ENCODE measurements at places on chromosomes 3 and 15. TPM values are rescaled to one million over a fixed set of nuclear protein-coding genes. Genes with fewer than 3 reads are reported as not detected.
A peak's percentile ranks its signal among the peaks of the same experiment; 100 is the strongest.

GRCh38 chr3:64930891-64931290 is 243.1 kb upstream of the ADAMTS9 start:
- no peak overlapping the region for H3K4me3 ChIP-seq
- H3K4me1 ChIP-seq: no peaks in the 10 kb centered on the region
- H3K27ac ChIP-seq: no peak overlapping the region
- no peaks in the 10 kb centered on the region for H3K36me3 ChIP-seq
- no peaks in the 10 kb centered on the region for H3K27me3 ChIP-seq

- no peak for DNase-seq
- no peak overlapping the region for H3K27ac ChIP-seq
- no peaks in the 10 kb centered on the region for H3K4me1 ChIP-seq
- no peaks in the 10 kb centered on the region for H3K27me3 ChIP-seq
- no peak overlapping the region for H3K4me3 ChIP-seq
- H3K36me3 ChIP-seq: no peaks in the 10 kb centered on the region
Observed at GRCh38 chr3:128870347-128870746, 9.1 kb upstream of the ACAD9 start.

DNA sequence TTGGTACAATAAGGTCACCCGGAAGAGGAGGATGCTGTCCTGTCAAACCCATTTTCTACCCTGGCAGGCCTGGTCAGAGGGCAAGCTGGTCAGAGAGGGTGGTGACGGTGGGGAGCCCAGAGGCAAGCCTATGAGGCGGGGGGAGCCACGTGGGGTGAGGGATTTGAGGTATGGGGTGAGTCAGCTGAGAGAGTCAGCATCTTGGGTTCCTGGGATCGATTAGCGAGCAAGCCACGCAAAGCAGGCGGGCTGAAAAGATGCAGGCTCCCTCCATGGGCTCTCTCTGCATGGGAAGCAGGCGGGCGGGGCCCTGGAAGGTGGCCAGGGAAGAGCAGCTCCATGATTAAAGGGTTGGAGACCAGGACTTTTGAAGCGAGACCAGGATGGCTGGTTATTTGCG is 48.1 kb downstream of the MAGEF1 start:
- DNase-seq: no peak
- H3K4me3 ChIP-seq: no peak overlapping the region
- H3K36me3 ChIP-seq: no peaks in the 10 kb centered on the region
- H3K27ac ChIP-seq: no peak overlapping the region

DNA sequence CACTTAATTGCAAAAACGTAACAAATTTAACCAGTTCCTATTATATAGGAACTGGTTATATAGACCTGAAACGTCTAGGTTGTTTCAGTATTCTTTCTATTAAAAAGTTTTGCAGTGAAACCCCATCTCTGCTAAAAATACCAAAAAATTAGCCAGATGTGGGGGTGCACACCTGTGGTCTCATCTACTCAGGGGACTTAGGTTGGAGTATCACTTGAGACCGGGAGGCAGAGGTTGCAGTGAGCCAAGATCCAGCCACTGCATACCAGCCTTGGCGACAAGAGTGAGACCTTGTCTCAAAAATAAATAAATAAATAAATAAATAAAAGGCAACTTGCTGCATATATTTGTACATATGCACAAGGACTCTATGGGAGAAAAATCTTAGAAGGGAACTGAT is 387.0 kb downstream of the TUSC7 start:
- no peak for DNase-seq
- H3K36me3 ChIP-seq: no peaks in the 10 kb centered on the region
- H3K4me3 ChIP-seq: no peak overlapping the region
- H3K4me1 ChIP-seq: no peaks in the 10 kb centered on the region
- no peaks in the 10 kb centered on the region for H3K27me3 ChIP-seq
- H3K27ac ChIP-seq: no peak overlapping the region

DNA sequence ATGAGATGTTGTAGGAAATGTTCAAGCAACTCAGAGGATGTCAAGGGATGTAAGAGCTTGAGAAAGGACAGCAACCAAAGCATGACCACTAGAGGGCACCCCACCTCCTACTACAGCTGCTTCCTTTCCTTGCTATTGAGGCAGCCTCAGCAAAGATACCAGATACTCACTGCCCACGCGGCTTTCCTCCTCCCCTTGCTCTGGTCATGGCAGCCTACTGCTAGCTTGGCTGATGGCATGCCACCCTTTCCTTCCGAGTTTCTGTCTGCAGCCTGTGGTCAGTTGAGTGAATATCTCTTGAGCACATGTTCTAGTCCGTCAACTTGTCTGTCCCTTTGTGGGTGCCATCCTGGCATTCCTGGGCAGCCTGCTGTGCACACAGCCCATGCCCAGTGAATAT is 4.4 kb upstream of the CXCR6 start:
- H3K36me3 ChIP-seq: peaks cover 1% of the 10 kb centered on the region
- peak; percentile 78 for DNase-seq
- H3K4me1 ChIP-seq: no peaks in the 10 kb centered on the region
- H3K27ac ChIP-seq: no peak overlapping the region

- DNase-seq: no peak
- no peak overlapping the region for H3K27ac ChIP-seq
- H3K27me3 ChIP-seq: no peaks in the 10 kb centered on the region
- H3K4me3 ChIP-seq: no peak overlapping the region
- H3K4me1 ChIP-seq: peaks cover 22% of the 10 kb centered on the region
Observed at GRCh38 chr3:195059471-195060216, 211.3 kb downstream of the XXYLT1 start.

DNA sequence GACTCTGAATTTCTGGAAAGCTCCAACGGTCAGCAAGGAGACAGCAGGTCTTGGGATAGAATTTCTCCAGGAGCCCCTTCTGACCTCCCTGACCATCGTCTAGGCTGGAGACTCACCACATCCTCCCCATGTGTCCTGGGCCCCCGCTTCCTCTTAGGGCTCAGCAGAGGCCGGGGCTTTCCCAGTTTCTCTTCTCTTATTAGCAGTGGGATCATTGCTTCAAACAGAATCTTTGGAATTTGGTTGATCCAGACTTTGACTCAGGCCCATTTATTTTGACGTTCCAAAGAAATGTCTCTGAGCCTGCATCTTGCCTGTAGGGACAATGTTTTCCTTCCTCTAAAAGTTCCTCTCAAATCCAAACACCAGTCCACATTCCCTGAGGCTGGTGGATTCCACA is 38.4 kb upstream of the SLC6A6 start:
- H3K27me3 ChIP-seq: no peaks in the 10 kb centered on the region
- H3K4me1 ChIP-seq: no peaks in the 10 kb centered on the region
- no peak overlapping the region for H3K4me3 ChIP-seq
- no peak for DNase-seq
- no peaks in the 10 kb centered on the region for H3K36me3 ChIP-seq

GRCh38 chr3:60557122-60557521 is 694.1 kb downstream of the FHIT start:
- H3K4me3 ChIP-seq: no peak overlapping the region
- no peaks in the 10 kb centered on the region for H3K36me3 ChIP-seq
- H3K4me1 ChIP-seq: no peaks in the 10 kb centered on the region

DNA sequence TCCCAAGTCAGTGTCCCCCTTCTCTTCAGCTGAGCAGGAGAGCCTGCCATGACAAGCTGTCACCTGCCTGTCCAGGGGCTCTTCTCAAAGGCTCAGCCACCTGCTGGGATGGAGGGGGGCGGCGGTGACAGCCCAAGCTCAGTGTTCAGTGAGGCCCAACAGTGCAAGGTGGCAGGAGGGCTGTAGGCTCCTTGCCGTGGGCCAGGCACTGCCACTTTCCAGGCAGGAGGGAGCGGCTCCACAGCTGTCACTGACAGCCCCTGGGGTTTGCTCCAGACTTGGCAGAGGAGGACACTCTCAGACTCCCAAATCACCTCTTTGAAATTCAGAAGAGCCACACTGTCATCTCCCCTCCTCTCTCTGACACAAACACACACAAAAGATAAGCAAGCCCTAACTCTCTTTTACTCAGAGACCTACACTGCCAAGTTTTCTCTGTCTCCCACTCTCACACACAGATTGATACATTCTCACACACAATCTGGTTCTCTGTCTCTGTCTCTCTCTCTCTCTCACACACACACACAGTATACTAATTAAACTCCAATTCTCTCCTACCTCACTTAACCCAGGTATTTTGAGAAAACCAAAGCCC is 443.3 kb downstream of the EPHB1 start:
- H3K4me3 ChIP-seq: no peak overlapping the region
- no peaks in the 10 kb centered on the region for H3K36me3 ChIP-seq
- H3K4me1 ChIP-seq: no peaks in the 10 kb centered on the region
- H3K27me3 ChIP-seq: no peaks in the 10 kb centered on the region
- no peak for DNase-seq

The ACVR2B gene
- total RNA-seq: 20.8 TPM

The ITPKA gene
- 18.1 TPM for total RNA-seq

The AGBL1 gene
- not detected for total RNA-seq

The RLBP1 gene
- total RNA-seq: not detected
